NB4 (cell line): ENCODE measurements at places on chromosomes 11 and 22.

DNA sequence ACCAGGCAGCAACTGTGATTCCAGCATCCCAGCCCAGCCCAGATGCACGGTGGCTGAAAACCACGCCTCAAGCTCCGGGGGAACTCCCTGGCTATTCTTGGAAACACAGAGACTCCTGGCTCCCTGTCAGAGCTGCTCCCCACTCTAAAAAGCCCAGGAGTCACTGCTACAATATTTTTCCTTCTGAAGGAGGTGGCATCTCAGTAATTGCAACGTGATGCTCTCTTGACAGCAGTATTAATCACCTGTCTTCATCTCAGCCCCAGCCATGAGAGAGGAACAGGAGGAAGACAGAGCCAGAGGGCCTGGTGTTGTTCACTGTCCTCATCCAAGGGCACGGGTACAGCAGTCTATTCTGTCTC is 26.9 kb downstream of the DRD2 start:
- no peak for DNase-seq

DNA sequence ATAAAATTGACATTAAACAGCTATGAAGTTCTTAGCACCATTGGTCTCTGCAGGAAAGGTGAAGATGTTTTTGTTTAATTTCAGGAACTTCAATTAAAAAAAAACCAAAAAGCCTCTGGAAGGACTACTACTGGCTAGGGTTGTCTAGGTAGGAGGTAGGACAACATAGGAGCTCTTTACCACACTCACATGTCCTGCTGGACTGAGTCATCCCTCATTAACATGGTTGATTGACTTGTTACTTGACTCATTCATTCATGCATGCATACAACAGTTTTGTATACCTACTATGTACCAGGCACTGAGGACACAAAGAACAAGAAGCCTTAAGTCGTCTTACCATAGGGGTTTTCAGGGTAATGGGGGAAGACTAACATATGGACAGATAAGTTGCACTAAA is 216.9 kb upstream of the ARHGAP20 start:
- no peak for DNase-seq

- peak; percentile 71 for DNase-seq
These were observed 16.5 kb downstream of the NUP50 start for GRCh38 chr22:45180146-45180679.

DNA sequence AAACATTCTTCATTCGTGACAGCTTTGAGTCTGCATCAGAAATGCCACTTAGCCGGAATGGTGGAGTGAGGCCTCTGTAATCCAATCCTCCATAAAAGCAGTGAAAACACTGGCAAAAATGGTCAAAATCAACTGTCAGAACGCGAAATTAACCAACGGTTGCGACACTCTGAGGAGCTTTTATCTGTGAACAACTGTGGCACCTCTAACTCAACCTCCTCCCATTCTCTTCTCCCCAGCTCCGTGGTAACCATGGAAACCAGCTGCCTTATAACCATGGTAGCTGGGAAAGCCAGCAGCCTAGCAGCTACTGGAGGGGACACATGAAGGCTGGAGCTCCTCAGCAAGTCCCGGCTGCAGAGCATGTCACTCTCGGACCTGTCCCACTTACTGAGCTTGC is 20.3 kb downstream of the AP2A2 start:
- DNase-seq: peak; percentile 75

- no peak for DNase-seq
These were observed 12.0 kb upstream of the PAX6 start for GRCh38 chr11:31822927-31823643.
